ENCODE measurements at places on chromosomes 4 and X. TPM values are rescaled to one million over a fixed set of nuclear protein-coding genes. Genes with fewer than 3 reads are reported as not detected.

DNA sequence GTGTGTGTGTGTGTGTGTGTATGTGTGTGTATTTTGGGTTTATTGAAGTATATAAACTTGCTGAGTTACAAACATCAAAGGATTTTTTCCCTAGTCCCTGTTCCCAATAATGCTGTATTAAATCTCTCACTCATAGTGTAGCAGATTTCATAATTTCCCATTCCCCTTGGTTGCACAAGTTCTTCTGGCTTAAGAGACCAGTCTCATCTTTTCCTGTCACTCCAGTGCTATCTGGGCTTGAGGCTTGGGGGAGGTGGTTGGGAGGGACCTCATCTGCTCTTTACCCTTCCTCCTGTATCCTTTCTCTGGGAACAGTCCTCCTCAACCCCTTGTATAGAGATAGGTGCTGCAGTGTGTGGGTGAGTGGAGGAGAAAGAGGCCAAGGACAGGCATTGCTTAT, 285.4 kb upstream of the BOD1L1 start:
- DNase-seq, result peak; percentile 26

- DNase-seq, result no peak
Measured at GRCh38 chrX:8847360-8847759, 46.2 kb upstream of the FAM9A start.

GRCh38 chrX:153688911-153689590, 1.3 kb downstream of the SLC6A8 start:
- no peak for DNase-seq

- DNase-seq, result no peak
Measured at GRCh38 chr4:151850791-151851213, 90.0 kb upstream of the GATB start.

DNA sequence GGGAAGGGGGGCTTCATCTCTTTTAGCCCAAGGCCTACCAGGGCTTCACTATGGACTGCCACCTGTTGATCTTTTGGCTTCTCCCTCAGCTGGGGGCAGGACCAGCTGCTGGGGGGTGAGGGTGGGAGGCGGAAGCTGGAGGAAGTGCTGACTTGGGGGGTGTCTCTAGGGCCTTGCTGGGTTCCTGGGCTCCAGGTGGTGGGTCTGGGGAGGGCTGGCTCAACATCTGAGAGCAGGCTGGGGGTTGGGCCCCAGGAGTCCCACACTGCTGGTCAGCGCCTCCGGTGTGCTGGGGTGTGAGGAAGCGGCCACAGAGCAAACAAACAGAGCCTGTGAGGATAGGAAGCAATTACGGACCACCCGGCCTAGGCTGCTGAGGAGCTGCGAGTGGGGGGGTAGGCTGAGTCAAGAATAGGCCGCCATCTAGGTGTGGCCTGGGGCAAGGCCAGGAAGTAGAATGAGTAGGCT, 85.7 kb downstream of the EFNB1 start:
- no peak for DNase-seq

DNA sequence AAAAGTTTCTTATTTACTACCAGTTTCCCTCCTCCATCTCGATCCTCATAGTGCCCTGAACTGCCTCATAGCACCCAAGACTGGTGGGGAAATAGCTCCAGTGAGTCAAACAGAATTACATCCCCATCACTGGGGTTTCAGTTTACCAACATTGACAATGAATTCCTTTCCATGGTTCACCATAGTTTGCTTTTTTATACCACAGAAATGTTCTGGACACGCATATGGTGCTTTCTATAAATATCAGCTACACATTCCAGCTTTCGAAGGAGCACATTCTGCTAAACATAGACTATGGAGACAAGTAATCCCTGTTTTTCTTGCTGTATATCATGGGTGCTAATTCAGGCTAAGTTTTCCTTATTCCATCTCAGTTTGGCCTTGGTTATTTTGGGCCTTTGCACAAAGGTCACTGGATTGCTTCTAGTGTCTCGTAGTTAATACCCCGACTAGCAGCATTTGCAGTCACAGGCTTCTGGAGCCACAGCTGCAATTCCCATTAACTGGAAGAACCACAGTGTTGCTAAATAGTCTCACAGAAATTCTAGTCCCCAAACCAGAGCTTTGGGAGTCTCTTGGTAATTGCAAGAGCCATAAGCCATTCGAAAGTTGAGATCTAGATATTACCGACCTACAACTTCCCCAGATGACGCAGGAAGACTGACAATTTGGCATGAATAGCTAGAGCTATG, 53.4 kb upstream of the TRPC3 start:
- no peak for DNase-seq

The XK gene
- polyA plus RNA-seq, result not detected

All from CD14-positive monocyte (primary cell).